ENCODE measurements at places on chromosomes 3 and 15. TPM values are rescaled to one million over a fixed set of nuclear protein-coding genes. Genes with fewer than 3 reads are reported as not detected.

DNA sequence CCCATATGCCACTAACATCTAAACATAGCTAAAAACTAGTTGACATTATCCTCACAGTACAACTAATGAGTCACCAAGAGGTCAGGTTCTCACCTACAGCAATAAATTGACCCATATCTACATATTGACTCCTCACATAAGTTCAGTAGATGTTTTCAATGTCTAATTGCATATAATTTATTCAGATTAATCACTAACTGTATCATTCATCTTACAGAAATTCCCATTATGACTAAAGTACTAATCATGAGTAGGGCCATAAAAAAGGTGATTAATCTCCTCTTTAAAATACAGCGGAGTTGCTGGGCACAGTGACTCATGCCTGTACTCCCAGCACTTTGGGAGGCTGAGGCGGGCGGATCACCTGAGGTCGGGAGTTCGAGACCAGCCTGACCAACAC, 82.4 kb upstream of the ST3GAL6 start:
- DNase-seq: no peak
- H3K36me3 ChIP-seq: no peaks in the 10 kb centered on the region
- no peak overlapping the region for H3K27ac ChIP-seq
- H3K4me3 ChIP-seq: no peak overlapping the region
- no peaks in the 10 kb centered on the region for H3K27me3 ChIP-seq

DNA sequence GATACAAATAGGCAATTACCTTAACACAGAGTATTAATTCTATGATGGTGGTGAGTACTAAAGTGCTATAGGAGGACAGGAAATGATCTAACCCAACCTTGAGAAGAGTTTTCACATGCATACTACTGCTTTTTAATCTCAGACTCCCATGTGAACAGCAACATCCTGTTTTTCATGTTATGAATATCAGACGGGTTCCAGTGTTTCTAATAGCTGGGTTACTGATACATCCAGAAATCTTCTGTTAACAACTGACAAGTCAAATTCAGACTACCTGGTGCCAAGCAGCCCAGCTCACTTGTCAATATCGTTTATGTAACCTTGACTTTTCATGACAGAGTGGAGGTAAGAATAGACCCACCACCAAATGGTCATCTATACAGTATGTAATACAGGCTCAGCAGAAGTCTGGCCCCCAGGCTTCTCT, 220.2 kb upstream of the COL8A1 start:
- H3K4me3 ChIP-seq: no peak overlapping the region
- H3K36me3 ChIP-seq: no peaks in the 10 kb centered on the region
- DNase-seq: no peak
- H3K27me3 ChIP-seq: no peaks in the 10 kb centered on the region

DNA sequence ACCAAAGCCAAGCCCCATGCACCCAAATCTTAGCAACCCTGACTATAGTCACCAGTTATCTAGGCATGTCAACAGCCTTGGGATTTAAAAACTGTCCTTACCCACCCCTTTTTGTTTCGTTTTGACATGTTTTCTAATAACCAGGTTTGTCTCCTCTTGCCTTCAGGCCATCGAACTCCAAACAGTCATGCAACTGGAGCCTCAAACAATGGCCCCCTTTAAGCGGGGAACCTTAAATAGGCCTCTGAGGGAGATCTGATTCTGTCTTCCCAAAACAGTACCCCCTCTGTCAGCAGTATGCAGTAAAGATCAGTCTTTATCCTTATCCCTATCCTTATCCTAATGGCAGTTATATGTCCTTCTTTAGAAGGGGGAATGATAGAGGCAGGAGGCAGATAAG, 105.7 kb downstream of the DPH6 start:
- no peak for DNase-seq
- no peaks in the 10 kb centered on the region for H3K4me1 ChIP-seq
- H3K27ac ChIP-seq: no peak overlapping the region

DNA sequence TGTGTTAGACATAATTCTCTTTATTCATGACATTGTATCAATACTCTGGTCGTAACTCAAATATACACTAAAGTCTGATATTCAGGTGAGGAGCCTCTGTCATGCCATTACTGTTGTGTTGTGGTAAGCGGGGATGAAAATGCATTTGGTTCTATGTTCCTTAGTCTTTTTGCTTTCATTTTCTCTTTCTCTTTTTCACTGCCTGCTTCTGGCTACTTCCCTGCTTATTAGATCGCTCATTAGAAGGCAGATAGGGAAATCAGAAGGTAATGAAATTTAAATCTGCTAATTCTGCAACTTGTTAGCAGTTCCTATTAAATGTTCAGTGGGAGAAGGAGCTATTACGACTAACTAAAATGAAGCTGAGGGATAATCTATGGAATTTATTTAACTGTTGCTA, 345.0 kb downstream of the GRM7 start:
- peak overlapping the region; percentile 24 for H3K27ac ChIP-seq
- H3K36me3 ChIP-seq: no peaks in the 10 kb centered on the region
- H3K27me3 ChIP-seq: no peaks in the 10 kb centered on the region
- peaks cover 17% of the 10 kb centered on the region for H3K4me1 ChIP-seq

- H3K27ac ChIP-seq: no peak overlapping the region
- no peaks in the 10 kb centered on the region for H3K36me3 ChIP-seq
- H3K27me3 ChIP-seq: no peaks in the 10 kb centered on the region
- H3K4me3 ChIP-seq: no peak overlapping the region
- H3K4me1 ChIP-seq: peaks cover 8% of the 10 kb centered on the region
Measured at GRCh38 chr15:41489641-41490040, 4.0 kb upstream of the ITPKA start.

- H3K36me3 ChIP-seq: peaks cover 13% of the 10 kb centered on the region
- H3K4me3 ChIP-seq: peak within 1 kb of the TSS; percentile 69
- H3K27ac ChIP-seq: peak within 1 kb of the TSS; percentile 68
Measured at GRCh38 chr3:40524568-40525285, at the start of gene ZNF621. ZNF621 (plus strand) TSS chr3:40524960; CDS start chr3:40525841, 881 bp downstream.

DNA sequence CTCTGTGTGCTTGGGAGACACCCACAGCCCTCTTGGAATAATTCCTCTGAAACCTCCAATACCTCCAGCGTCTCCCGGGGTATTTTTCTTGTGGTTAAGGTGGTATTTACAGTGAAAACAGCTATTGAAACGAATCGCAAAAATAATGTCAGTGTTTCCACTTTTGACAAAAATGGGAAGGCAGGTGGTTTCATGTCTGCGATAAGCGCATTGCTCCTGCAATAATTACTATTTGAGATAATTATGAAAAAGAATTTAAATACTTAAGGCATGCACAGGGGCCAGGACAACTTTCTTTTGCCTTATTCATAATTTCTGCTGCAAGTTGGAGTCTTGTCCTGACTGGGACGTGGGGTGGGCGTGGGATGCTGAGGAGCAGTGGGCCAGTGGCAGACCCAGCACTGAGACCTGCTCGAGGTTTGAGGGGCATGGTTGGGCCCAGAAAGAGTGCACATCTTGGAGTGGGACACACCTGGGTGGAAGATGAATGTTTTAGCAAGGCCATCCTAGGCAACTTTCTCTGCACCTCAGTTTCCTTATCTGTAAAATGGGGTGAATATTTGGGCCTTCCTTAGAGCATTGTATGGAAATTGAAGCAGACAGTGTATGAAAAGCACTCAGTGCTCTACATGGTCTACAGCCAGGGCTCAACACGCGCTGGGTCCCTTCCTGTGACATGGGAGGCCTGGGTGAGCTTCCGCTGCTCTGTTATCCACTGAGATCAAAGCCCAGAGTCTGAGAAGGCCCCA, 110.5 kb downstream of the FBLN2 start:
- no peaks in the 10 kb centered on the region for H3K27me3 ChIP-seq
- no peak overlapping the region for H3K27ac ChIP-seq
- peaks cover 5% of the 10 kb centered on the region for H3K4me1 ChIP-seq
- no peak overlapping the region for H3K4me3 ChIP-seq
- no peaks in the 10 kb centered on the region for H3K36me3 ChIP-seq

- DNase-seq: no peak
- no peaks in the 10 kb centered on the region for H3K27me3 ChIP-seq
- H3K36me3 ChIP-seq: no peaks in the 10 kb centered on the region
- no peak overlapping the region for H3K27ac ChIP-seq
- no peak overlapping the region for H3K4me3 ChIP-seq
Measured at GRCh38 chr3:165855581-165855980, 18.4 kb upstream of the BCHE start.

GRCh38 chr3:16841904-16842271, 42.9 kb upstream of the PLCL2 start:
- H3K27me3 ChIP-seq: no peaks in the 10 kb centered on the region
- DNase-seq: no peak
- H3K27ac ChIP-seq: peak overlapping the region; percentile 66
- H3K36me3 ChIP-seq: no peaks in the 10 kb centered on the region
- H3K4me3 ChIP-seq: no peak overlapping the region
- peaks cover 45% of the 10 kb centered on the region for H3K4me1 ChIP-seq

- H3K36me3 ChIP-seq: no peaks in the 10 kb centered on the region
- no peak for DNase-seq
- H3K27ac ChIP-seq: no peak overlapping the region
- H3K4me3 ChIP-seq: no peak overlapping the region
Measured at GRCh38 chr3:87361271-87361670, 84.9 kb upstream of the POU1F1 start.

- H3K4me3 ChIP-seq: no peak overlapping the region
- H3K36me3 ChIP-seq: no peaks in the 10 kb centered on the region
- no peak overlapping the region for H3K27ac ChIP-seq
- DNase-seq: no peak
Measured at GRCh38 chr15:42619656-42620371, 44.4 kb downstream of the STARD9 start.

DNA sequence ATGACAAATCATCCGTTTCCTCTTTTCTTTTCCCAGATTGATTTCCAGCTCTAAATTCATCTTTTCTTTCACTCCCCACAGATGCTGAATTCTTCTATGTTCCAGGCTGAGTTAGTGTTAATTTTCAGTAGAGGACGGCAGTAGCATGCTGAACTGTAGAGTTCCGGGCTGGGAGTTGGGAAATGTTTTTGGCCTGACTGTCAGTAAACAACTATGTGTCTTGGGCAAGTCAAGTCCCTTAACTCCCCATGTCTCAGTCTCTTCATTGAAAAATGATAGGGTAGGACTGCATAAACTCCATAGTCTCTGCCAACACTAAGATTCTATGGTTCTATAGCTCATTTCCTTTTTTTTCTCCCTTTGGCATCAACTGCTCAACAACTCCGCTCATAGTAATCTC, 333.9 kb downstream of the TIGIT start:
- peaks cover 25% of the 10 kb centered on the region for H3K4me1 ChIP-seq
- H3K36me3 ChIP-seq: no peaks in the 10 kb centered on the region
- no peak overlapping the region for H3K4me3 ChIP-seq
- no peak for DNase-seq
- no peak overlapping the region for H3K27ac ChIP-seq

DNA sequence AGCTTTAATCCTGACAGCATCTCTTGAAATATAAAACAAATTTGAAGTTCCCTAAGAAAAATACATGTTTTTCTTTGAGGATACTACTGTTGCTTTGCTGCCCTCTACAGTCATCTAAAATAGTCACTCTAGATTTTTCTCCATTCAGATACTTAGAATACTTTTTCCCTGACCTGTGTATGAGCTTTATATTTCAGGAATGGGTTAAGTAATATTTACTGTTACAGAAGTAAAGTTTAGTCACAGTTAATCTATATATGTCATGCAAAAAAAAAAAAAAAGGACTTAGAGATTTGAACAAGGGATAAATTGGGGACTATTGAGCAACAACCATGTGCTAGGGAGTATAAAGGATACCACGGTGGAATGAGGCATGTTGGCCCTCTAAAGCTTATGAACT, 8.8 kb downstream of the NECTIN3 start:
- H3K27ac ChIP-seq: no peak overlapping the region
- DNase-seq: no peak
- no peaks in the 10 kb centered on the region for H3K36me3 ChIP-seq

GRCh38 chr3:123084738-123085237, 18.0 kb downstream of the PDIA5 start:
- peaks cover 86% of the 10 kb centered on the region for H3K4me1 ChIP-seq
- DNase-seq: no peak
- H3K36me3 ChIP-seq: no peaks in the 10 kb centered on the region
- H3K4me3 ChIP-seq: no peak overlapping the region
- peak overlapping the region; percentile 97 for H3K27ac ChIP-seq
- no peaks in the 10 kb centered on the region for H3K27me3 ChIP-seq

Gene FRMD4B
- 22.5 TPM for total RNA-seq

Gene GOLGA8S
- 0.25 TPM for total RNA-seq

Gene GOLGA6L4
- 0.23 TPM for total RNA-seq

Gene FOXB1
- not detected for total RNA-seq

Gene TM4SF1
- 21.5 TPM for total RNA-seq

Gene LRRC15
- not detected for total RNA-seq

Gene SYNM
- total RNA-seq: 6.4 TPM

Gene HTR3E
- not detected for total RNA-seq

All from liver (tissue), 10 donors.